Stimulated activated naive CD4-positive, alpha-beta T cell (primary cell): ENCODE measurements at places on chromosomes 16 and 17.

- DNase-seq, result no peak
Observed at GRCh38 chr16:73285436-73286201, 237.7 kb upstream of the ZFHX3 start.

DNA sequence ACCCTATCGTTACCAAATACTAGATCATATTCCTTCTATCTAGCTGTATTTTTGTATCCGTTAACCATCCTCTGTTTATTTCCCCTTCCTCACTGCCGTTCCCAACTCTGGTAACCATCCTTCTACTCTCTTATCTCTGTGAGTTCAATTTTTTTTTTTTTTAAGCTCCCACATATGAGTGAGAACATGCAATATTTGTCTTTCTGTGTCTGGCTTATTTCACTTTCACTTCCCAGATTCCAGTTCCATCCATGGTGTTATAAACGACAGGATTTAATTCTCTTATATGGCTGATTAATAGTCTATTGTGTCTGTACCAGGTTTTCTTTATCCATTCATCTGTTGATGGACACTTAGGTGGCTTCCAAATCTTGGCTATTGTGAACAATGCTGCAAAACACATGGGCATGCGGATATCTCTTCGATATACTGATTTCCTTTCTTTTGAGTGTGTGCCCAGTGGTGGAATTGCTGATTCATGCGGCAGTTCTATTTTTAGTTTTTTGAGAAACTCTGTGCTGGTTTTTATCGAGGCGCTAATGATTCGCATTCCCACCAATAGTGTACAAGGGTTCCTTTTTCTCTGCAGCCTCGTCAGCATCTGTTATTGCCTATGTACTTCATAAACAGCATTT, 599.6 kb downstream of the TMEM114 start:
- DNase-seq, result no peak

DNA sequence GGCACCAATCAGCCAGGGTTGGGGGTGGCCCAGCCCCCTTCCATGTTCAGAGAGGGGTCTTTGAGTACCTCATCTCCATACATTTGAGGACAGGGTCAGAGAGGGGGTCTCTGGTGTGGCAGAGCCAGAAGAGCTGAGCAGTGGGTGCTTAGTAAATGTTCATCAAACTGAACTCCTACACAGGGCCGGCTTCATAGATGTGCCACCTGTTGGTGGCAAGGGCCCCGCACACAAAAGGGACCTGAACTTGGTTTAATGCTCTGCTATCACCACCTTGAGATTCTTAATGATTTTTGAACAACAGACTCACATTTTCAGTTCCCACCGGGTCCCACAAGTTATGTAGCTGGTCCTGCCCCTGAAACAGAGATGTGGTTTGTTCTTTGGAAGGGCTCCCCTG, 9.0 kb upstream of the C1QL1 start:
- no peak for DNase-seq

DNA sequence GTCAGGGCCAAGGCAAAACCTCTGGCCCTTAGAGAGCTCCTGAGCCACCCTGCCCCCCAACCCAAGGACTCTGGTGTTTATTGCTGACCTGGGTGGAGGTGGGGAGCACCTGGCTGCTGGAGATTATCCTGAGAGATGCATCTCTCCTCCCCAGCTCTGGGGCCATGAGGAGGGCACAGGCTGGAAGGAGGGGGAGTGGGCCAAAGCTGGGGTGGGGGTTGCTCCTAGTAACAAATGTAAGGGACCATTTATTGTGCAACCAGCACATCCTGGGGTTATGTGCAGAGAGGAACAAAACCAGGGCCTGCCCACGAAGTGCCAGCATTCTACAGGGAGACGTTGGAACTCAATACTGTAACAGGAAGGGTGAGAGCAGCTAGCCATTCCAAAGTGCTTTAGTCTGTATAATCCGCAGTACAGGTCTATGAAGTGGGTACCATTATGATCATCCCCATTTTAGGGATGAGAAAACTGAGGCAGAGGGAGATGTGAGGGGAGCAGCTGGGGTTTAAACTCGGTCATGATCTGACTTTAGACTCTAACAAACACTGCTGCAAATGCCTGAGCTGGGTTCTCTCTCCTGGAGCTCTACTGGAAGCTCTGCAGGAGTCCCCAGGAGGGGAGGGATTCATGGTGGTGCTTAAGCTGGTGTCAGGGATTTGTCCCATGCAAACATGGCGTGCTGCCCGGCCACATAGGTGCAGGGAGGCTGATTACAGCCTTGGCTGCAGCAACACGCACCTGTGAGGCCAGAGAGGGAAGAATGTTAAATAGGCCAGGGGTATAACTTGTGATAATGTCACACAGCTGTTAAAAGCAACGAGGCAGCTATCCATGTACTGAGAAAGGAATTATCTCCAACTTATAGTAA, 1.4 kb upstream of the RHBDF2 start:
- no peak for DNase-seq

DNA sequence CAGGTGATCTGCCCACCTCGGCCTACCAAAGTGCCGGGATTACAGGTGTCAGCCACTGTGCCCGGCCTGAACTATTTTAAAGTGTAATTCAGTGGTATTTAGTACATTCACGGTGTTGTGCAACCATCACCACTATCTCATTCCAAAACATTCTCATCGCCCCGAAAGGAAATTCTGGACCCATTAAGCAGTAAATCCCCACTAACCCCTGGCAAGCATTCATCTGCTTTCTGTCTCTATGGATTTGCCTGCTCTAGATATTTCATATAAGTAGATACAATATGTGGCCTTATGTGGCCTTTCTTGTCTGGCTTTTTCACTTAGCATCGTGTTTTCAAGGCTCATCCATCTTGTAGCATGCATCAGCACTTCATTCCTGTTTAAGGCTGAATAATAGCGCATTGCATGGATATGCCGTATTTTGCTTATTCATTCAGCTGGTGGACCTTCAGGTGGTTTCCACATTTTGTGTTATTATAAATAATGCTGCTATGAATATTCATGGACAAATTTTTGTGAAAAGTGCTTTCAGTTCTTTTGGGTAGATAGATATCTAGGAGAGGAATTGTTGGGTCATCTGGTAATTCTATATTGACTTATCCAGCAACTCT, 8.4 kb upstream of the HERPUD1 start:
- no peak for DNase-seq

- no peak for DNase-seq
Observed at GRCh38 chr16:9808210-9808609, 374.0 kb downstream of the GRIN2A start.
